ENCODE measurements at places on chromosomes 3 and 15. TPM values are rescaled to one million over a fixed set of nuclear protein-coding genes. Genes with fewer than 3 reads are reported as not detected.
A peak's percentile ranks its signal among the peaks of the same experiment; 100 is the strongest.

Gene DNAJA4
- total RNA-seq: 3.2 TPM

Gene CRABP1
- total RNA-seq: 12.8 TPM

Gene CHRNA3
- 2.9 TPM for total RNA-seq

Gene FGD5
- 1.1 TPM for total RNA-seq

Gene PGBD4
- total RNA-seq: 1.7 TPM

Gene ZNF620
- total RNA-seq: 7.5 TPM

Gene FAM107A
- not detected for total RNA-seq

Gene CLPX
- 37.5 TPM for total RNA-seq

Gene CNTN4
- total RNA-seq: 16.2 TPM

Gene LRRIQ4
- not detected for total RNA-seq

Gene BFSP2
- not detected for total RNA-seq

DNA sequence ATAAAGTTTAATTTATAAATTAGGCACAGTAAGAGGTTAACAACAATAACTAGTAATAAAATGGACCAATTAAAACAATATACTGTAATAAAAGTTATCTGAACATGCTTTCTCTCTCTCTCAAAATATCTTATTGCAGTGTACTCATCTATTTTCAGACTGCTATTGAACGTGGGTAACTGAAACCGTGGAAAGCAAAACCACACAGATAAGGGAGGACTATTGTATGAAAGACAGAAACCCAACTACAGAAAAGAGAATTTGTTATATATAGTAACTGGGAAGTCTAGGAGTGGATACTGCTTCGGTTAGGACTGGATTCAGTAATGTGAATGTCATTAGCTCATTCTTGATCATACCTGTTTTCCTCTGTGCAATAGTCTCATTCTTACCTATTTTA is 119.3 kb upstream of the DAZL start:
- no peak overlapping the region for H3K4me3 ChIP-seq
- H3K27ac ChIP-seq: peak overlapping the region; percentile 63
- H3K27me3 ChIP-seq: no peaks in the 10 kb centered on the region
- peaks cover 9% of the 10 kb centered on the region for H3K4me1 ChIP-seq

DNA sequence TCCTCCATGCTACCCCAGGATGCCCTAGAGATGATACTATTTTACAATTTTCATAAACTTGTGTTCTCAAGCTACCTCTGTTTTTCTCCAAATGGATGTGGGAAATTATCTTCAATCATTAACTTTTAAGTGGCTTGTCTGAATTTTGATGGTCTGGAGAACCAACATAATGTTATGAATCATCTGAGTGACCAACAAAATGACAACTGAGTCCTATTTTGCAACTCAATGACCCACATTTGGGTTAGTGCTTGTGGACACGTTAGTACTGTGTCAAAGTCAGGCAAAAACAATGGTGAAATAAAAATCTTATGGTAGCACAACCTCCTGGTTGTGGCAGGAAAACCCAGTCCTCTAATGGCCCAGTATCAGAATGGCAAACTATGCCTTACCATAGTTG is 352.4 kb upstream of the ZNF385D start:
- no peak overlapping the region for H3K27ac ChIP-seq
- H3K27me3 ChIP-seq: no peaks in the 10 kb centered on the region
- no peaks in the 10 kb centered on the region for H3K4me1 ChIP-seq
- no peak overlapping the region for H3K4me3 ChIP-seq
- DNase-seq: no peak
- no peaks in the 10 kb centered on the region for H3K36me3 ChIP-seq

- no peaks in the 10 kb centered on the region for H3K36me3 ChIP-seq
- no peaks in the 10 kb centered on the region for H3K4me1 ChIP-seq
- H3K4me3 ChIP-seq: no peak overlapping the region
- no peak for DNase-seq
- H3K27ac ChIP-seq: no peak overlapping the region
- no peaks in the 10 kb centered on the region for H3K27me3 ChIP-seq
Observed at GRCh38 chr3:11467875-11468274, 175.8 kb downstream of the VGLL4 start.

GRCh38 chr15:82105451-82106215 is 59.8 kb upstream of the MEX3B start:
- H3K36me3 ChIP-seq: no peaks in the 10 kb centered on the region
- H3K27ac ChIP-seq: no peak overlapping the region
- no peaks in the 10 kb centered on the region for H3K27me3 ChIP-seq
- H3K4me3 ChIP-seq: no peak overlapping the region
- DNase-seq: peak; percentile 61
- H3K4me1 ChIP-seq: no peaks in the 10 kb centered on the region

- no peak overlapping the region for H3K4me3 ChIP-seq
- no peaks in the 10 kb centered on the region for H3K4me1 ChIP-seq
- H3K36me3 ChIP-seq: no peaks in the 10 kb centered on the region
- no peak overlapping the region for H3K27ac ChIP-seq
- H3K27me3 ChIP-seq: no peaks in the 10 kb centered on the region
Observed at GRCh38 chr3:101212730-101213129, 107.6 kb downstream of the IMPG2 start.

DNA sequence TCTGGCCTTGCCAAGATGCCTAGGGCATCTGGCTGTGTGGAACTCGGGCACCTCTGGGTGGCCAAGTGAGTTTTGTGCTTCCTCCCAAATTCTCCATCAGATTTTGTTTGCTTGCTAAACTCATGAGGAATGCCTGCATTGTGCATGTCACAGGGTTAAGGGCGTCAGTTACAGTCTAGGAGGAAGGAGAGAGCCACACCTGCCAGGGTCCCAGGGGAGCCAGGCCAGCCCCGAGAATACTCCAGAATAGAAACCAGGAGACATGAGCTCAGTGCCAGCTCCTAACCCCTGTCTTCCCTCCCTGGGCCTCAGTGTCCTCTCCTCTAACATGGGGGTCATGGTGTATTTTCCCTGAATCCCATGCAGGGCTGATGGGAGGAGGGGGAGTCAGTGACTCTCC is 22.0 kb upstream of the SKOR1 start:
- no peak for DNase-seq
- no peaks in the 10 kb centered on the region for H3K4me1 ChIP-seq
- H3K36me3 ChIP-seq: no peaks in the 10 kb centered on the region
- H3K4me3 ChIP-seq: no peak overlapping the region
- peaks cover 76% of the 10 kb centered on the region for H3K27me3 ChIP-seq

DNA sequence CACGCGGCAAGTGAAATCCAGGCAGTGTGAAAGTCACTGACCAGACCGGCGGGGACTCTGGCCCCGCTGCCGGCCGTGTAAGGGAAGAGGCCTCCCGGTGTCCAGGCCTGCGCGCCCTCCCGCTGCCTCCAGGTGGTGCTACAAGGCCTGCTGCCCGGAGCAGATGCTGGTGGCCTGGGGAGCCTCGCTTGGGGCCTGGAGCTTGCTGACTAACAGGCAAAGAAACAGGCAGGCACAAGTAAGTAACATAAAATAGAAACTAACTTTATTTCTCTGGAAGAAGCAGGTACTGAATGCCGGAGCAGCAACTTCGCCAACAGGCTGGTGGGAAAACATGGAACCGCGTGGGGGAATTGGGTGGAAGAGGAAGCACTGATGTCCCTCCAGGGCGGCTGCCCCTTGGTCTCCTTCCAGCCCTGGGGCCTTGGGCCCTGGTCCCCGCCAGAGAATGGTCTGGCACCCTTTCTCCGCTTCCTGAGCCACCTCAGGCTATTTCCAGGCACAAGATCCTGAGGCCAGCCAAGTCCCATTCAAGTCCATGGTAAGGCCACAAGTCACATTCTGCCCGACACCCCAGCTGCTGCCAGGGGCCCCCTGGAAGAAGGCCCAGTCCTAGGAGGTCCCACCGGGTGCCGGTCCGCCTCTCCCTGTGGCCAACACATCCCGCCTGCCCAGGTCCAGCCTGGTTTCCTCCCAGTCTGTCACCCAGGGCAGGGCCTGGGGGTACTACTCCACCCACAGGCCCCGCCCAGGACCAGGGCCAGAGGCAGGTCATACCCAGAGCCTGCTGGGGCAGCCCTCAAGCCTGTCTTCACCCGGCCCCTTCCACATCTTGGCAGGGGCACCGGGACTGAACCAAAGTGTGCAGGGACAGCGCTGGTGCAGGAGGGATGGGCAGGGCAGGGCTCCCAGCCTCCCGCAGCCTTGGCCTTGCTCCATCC is 45.0 kb downstream of the TNK2 start:
- H3K27ac ChIP-seq: no peak overlapping the region
- no peaks in the 10 kb centered on the region for H3K4me1 ChIP-seq
- H3K27me3 ChIP-seq: no peaks in the 10 kb centered on the region
- H3K4me3 ChIP-seq: no peak overlapping the region
- DNase-seq: peak; percentile 92

DNA sequence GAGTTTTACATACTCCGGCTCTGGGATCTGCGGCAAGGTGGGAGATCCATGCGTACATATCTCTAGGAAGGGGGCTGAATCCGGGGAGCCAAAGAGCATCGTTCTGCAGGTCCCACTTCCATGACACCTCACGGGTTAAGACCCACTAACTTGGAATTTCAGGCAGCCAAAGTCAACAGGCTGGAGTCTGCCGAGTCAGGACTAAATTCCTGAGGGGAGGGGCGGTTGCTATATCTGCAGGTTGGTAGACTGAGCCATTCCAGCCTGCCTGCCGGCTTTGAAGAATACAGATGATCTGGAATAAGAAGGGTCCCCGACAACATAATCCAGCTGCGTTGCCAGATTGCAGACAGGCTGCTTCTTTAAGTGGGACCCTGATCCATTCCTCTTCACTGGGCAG is 65.4 kb upstream of the PEX5L start:
- H3K36me3 ChIP-seq: no peaks in the 10 kb centered on the region
- DNase-seq: peak; percentile 61
- no peaks in the 10 kb centered on the region for H3K27me3 ChIP-seq
- no peak overlapping the region for H3K27ac ChIP-seq
- H3K4me1 ChIP-seq: no peaks in the 10 kb centered on the region
- no peak overlapping the region for H3K4me3 ChIP-seq

- no peaks in the 10 kb centered on the region for H3K4me1 ChIP-seq
- no peak for DNase-seq
- no peak overlapping the region for H3K4me3 ChIP-seq
- H3K27me3 ChIP-seq: peaks cover 7% of the 10 kb centered on the region
- H3K27ac ChIP-seq: no peak overlapping the region
Observed at GRCh38 chr3:12325586-12326515, 37.0 kb downstream of the PPARG start.

- no peak overlapping the region for H3K27ac ChIP-seq
- no peaks in the 10 kb centered on the region for H3K36me3 ChIP-seq
- no peak overlapping the region for H3K4me3 ChIP-seq
- H3K4me1 ChIP-seq: no peaks in the 10 kb centered on the region
- no peaks in the 10 kb centered on the region for H3K27me3 ChIP-seq
Observed at GRCh38 chr3:31592764-31593163, 60.0 kb downstream of the STT3B start.

- H3K36me3 ChIP-seq: no peaks in the 10 kb centered on the region
- DNase-seq: no peak
- H3K27me3 ChIP-seq: no peaks in the 10 kb centered on the region
Observed at GRCh38 chr3:52303811-52304210, 12.3 kb upstream of the DNAH1 start.

DNA sequence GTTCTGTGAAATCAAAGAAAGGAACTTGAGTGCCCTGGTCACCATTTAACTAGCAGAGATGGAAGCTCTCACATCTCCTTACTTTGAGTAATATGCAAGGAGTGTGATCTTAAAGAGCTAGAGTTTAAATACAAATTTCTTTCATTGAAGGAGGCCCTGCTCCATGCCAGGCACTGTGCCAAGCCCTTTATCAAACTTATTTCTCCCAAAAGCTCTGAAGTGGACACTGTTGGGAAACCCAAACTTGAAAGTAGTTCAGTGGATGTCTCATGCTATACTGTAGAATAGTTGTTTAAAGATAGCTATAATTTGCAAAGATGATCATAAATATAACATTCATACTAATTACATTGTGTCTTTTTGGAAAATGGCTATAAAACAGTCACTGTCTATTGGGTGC is 17.1 kb downstream of the GALNT15 start:
- H3K4me3 ChIP-seq: no peak overlapping the region
- DNase-seq: no peak
- H3K4me1 ChIP-seq: no peaks in the 10 kb centered on the region
- H3K27ac ChIP-seq: no peak overlapping the region
- H3K36me3 ChIP-seq: no peaks in the 10 kb centered on the region

DNA sequence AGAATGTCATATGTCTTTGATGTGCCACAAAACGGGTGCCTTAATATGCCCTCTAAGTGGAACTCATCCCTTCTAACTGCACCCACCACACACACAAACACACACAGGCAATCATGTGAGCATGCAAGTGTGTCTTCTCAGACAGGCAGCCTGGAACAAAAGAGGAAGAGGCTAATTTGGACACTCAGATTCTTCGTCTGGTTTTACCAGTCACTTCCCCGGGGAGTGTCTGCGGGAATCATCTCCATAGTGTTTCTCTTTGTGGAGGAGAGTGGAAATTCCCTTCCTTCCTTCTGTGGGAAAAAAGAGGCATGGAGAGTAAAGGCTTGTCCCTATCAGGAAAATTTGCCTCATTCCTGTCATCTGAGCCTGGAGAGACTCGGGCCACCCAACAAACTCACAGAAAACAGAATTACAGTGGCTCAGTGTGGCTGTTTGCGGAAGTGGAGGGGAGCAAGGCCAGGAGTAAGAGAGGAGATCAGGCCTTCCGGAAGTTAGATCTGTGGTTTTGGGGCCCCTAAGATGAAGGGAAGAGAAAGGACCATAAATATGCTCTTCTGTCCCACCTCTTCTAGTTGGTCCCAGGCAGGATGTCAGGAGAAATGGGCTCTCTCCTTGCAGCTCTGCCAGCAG is 212.6 kb upstream of the SEMA6D start:
- H3K4me1 ChIP-seq: peaks cover 57% of the 10 kb centered on the region
- H3K4me3 ChIP-seq: no peak overlapping the region
- no peaks in the 10 kb centered on the region for H3K27me3 ChIP-seq

GRCh38 chr15:99478977-99479376 is 86.8 kb upstream of the MEF2A start:
- no peaks in the 10 kb centered on the region for H3K27me3 ChIP-seq
- no peaks in the 10 kb centered on the region for H3K36me3 ChIP-seq
- H3K27ac ChIP-seq: no peak overlapping the region

DNA sequence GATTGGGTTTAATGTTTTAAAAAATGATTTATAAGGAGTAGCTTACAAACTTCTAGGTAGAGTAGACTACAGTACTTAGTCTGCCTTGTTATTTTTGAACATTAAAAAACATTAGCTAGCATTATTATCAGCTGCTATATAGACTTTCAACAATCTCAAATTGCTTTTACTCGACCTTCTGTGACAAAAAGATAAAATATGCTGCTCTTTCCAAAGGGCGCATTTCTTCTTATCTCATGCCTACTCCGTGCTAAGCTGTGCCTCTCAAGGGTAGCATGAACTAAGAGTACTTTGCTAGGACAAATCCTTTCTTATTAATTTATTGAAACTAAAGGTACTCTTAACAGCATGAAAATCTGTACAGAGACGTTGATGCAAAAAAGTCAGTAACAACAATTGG is 71.3 kb downstream of the SPRED1 start:
- H3K4me3 ChIP-seq: no peak overlapping the region
- H3K36me3 ChIP-seq: peaks cover 16% of the 10 kb centered on the region
- peaks cover 7% of the 10 kb centered on the region for H3K4me1 ChIP-seq
- peak overlapping the region; percentile 18 for H3K27ac ChIP-seq
- no peak for DNase-seq

GRCh38 chr3:159922861-159923312 is 65.7 kb upstream of the IL12A start:
- no peaks in the 10 kb centered on the region for H3K4me1 ChIP-seq
- H3K27ac ChIP-seq: no peak overlapping the region
- H3K36me3 ChIP-seq: no peaks in the 10 kb centered on the region
- H3K4me3 ChIP-seq: no peak overlapping the region
- no peak for DNase-seq

- no peaks in the 10 kb centered on the region for H3K27me3 ChIP-seq
- H3K27ac ChIP-seq: no peak overlapping the region
- no peaks in the 10 kb centered on the region for H3K4me1 ChIP-seq
- no peak for DNase-seq
Observed at GRCh38 chr3:17830788-17831187, 88.4 kb upstream of the TBC1D5 start.
